ENCODE measurements at places on chromosomes 11 and 22. TPM values are rescaled to one million over a fixed set of nuclear protein-coding genes. Genes with fewer than 3 reads are reported as not detected.
A peak's percentile ranks its signal among the peaks of the same experiment; 100 is the strongest.

DNA sequence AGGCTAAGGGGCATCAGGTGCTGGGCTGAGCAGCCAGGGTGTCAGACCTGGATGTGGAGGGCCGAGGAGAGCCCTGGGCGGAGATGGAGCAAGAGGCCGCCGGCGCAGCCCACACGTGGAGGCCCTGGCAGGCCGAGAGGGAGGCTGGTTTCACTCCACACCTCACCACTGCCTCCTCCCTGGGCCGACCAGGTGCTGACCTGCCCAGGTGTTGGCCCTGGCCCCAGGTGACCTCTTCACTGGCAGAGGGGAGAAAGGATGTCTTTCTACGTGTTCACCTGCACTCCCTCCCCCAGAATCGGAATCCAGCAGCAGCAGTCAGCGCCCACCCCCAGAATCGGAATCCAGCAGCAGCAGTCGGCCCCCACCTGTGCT lies 781 bp downstream of the ANO9 start:
- DNase-seq, result no peak

- DNase-seq, result no peak
Observed at GRCh38 chr11:117685566-117685965, 111.5 kb downstream of the DSCAML1 start.

DNA sequence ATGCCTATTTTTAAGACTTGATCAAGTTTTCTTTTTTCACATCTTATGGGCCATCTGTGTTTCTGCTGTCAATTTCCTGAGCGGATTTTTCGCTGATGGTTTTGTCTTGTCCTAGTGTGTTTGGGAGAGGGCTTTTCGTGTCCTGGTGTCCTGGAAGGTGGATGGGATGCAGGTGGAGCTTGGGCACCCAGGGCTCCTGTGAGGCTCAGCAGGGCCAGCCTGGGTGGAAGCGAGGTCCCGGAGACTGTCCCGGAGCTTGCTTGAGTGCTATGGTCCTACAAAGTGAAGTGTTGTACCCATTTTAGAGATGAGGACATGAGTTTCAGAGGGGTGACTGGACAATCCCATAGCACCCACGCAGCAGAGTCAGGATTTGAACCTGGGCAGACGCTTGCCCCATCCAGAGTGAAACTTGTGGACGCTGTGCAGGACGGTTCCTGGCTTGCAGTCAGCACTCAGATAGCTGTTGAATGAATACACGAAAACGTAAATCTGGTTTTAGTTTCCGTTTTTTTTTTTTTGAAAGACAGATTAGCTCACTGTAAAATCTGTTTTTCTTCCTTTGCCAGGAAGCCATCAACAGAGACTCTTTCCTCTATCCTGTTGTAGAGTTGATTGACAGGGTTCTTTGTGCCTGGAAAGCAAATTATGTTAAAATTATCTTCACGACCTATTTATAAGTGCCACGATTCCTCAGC lies 64.1 kb downstream of the TBC1D22A start:
- no peak for DNase-seq

DNA sequence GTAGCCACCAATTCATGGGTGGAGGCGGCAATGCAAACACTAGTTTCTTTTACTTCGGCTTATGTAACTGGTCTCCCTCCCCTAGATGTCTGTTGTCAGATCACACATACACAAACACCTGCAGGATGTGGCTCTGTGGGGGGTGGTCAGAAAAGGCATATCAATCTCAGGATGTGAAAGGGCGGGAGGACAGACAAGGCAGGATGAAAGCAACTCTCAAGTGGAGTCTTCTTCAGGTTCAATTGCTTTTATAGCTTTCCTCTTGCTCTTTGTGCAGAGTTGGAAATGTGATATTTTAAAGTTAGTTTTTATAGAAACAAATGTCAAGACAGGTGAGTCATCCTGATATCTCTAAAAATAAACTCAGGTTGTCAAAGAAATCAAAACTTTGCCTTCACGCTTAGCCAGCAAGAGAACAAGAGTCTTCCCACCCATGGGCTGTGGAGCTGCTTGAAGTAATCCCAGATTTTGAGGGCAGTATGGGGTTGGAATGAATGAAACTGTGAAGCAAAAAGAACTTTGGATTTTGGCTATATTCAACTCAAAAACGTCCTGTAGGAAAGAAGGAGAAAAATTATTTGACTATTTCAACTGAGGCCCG lies 423.4 kb downstream of the GUCY1A2 start:
- DNase-seq, result no peak

DNA sequence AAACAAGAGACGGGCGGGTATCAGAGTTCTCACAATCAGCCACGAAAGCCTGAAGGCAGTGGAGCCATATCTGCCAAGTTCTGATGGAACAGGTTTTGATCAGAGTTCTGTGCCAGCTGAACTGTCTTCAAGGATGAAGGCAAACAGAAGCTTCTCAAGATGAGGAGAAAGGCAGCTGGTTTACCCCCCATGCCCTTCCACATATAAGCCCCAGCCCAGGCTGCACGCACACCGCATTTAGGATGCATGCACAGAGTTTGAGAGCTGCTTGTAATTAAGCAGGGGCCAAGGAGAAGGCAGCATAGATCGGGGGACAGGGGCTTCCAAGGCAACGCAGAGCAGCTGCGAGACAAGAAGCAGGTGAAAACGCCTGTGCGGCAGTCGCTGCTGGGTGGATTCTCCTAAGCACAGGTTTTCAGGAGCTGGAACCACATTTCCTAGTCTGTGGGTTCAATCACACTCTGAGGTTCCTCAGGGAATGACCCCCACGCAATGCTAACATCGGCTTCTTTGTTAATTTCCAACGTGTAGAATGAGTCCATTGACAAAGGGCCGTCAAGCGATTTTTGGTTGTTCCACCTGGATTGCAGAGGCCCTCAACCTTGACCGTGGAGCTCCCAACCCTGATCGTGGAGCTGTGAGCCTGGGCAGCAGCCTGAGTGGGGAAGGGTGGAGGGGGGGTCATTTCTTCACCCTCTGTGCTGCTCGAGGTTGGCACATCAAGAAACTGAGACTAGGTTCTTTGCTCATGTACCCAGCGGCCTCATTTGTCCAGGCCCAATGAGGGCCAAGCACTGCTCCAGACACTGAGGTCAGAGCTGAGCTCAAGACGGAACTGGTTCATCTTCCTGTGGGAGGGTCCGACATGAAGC lies 81.7 kb upstream of the SHISAL1 start:
- no peak for DNase-seq

- DNase-seq, result no peak
Observed at GRCh38 chr11:77127235-77127911, 673 bp upstream of the MYO7A start.

GRCh38 chr11:131766637-131767036 lies 396.2 kb downstream of the NTM start:
- DNase-seq, result no peak

GRCh38 chr11:64655941-64656601 lies 65.1 kb downstream of the SLC22A12 start:
- DNase-seq, result no peak

- no peak for DNase-seq
Observed at GRCh38 chr11:109739379-109739778, 317.4 kb downstream of the C11orf87 start.

DNA sequence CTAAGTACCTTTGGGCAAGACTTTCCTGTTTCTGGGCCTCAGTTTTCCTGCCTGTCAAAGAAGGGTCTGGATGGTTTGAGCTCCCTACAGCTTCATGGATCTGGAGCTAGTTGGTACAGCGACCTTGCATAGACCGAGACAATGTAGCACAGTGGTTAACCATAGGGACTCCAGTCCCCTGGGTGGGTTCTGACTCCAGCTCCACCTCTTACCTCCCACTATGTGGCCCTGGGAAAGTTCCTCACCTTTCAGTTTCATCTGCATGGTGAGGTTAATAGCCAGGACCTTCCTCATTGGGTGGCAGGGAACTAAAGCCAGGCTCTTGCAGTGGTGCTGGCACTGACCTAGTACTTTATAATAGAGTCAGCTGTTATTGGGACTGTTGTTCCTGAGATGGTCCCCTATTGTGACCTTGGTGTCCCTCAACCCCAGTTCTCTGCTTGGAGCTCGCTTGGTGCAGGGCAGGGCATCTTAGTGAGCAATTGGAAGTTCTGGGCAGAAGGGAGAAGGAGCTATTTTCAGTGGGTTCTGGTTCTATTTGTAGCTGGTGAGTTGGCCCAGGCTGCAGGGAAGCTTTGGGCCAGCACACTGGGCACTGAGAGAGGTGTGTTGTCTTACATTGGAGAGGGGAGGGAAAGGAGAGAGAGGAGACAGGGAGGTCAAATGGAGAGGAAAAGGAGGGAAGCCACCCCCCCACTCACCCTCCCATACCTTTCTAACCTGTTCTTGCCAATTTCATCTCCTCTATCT lies 10.7 kb upstream of the MTMR3 start:
- DNase-seq, result no peak

GRCh38 chr11:26726960-26727359 lies 5.1 kb upstream of the SLC5A12 start:
- no peak for DNase-seq

GRCh38 chr11:125063429-125064043 lies 431 bp downstream of the SLC37A2 start:
- DNase-seq, result no peak

- DNase-seq, result no peak
Observed at GRCh38 chr11:113952070-113952469, 22.8 kb upstream of the HTR3A start.

- no peak for DNase-seq
Observed at GRCh38 chr11:64318766-64319761, 1.1 kb downstream of the PRDX5 start.

- no peak for DNase-seq
Observed at GRCh38 chr22:31533374-31533773, 37.0 kb downstream of the SFI1 start.

- DNase-seq, result no peak
Observed at GRCh38 chr11:80104191-80104590, 663.4 kb upstream of the TENM4 start.

- DNase-seq, result no peak
Observed at GRCh38 chr11:59261150-59261549, 48.4 kb upstream of the MPEG1 start.

GRCh38 chr11:3129591-3130268 lies 35.4 kb downstream of the OSBPL5 start:
- no peak for DNase-seq

DNA sequence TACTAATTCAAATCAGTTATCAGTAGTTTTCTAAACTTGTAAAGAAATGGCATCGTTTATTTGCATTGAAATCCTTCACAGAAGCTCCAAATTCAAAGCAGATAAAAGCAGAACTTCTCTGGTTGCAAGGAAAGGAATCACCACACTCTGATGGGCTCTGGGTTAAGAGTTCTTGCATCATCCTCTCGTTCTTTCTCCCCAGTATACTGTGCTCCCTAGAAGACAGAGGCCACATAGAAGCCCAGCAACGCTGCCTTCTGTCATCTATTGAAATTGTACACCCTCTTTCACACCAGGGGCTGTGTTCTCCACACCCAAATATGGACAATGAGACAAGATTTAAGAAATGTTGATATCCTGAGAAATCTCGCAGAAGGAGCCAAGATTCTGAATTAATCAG lies 29.3 kb downstream of the FAT3 start:
- DNase-seq, result no peak

- DNase-seq, result no peak
Observed at GRCh38 chr11:64712430-64713015, 10.5 kb downstream of the NRXN2 start.

GRCh38 chr11:93857413-93858120 lies 7.1 kb upstream of the VSTM5 start:
- DNase-seq, result no peak

- no peak for DNase-seq
Observed at GRCh38 chr11:69842746-69843528, 23.7 kb upstream of the FGF3 start.

GRCh38 chr11:68118706-68119448 lies 2.3 kb downstream of the CHKA start:
- DNase-seq, result no peak

DNA sequence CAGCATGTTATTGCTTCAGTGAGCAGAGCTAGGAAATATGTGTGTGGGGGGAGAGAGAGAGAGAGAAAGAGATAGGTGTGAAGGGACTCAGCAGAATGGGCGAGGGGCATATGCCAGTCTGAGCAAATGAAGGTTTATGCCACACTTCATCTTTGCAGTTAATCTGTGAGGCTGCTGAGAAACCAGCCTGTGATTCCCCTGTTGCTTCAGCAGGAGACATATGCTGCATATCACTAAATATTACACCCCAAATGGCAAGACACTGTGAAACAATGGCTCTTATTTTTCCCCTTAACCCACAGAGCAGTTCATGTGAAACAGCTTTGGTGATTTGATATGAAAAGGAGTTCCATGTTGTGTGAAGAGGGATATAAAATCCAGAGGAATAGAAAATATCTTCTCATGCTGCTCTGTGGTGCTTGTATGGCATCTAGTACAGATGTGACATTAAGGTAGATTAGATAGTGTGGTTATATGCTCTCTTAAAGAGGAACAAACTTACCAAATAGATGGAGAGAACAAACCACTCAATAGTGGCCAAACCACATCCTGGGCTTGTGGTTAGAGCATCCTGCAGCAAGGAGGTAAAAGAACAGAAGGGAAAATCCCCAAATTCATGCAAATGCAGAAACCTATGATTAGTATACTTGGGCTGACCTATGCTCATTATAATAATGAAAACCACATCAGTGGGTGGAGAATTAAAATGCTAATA lies 864.2 kb downstream of the FAM181B start:
- peak; percentile 12 for DNase-seq

- no peak for DNase-seq
Observed at GRCh38 chr22:43443152-43443471, 31.3 kb downstream of the MPPED1 start.

DNA sequence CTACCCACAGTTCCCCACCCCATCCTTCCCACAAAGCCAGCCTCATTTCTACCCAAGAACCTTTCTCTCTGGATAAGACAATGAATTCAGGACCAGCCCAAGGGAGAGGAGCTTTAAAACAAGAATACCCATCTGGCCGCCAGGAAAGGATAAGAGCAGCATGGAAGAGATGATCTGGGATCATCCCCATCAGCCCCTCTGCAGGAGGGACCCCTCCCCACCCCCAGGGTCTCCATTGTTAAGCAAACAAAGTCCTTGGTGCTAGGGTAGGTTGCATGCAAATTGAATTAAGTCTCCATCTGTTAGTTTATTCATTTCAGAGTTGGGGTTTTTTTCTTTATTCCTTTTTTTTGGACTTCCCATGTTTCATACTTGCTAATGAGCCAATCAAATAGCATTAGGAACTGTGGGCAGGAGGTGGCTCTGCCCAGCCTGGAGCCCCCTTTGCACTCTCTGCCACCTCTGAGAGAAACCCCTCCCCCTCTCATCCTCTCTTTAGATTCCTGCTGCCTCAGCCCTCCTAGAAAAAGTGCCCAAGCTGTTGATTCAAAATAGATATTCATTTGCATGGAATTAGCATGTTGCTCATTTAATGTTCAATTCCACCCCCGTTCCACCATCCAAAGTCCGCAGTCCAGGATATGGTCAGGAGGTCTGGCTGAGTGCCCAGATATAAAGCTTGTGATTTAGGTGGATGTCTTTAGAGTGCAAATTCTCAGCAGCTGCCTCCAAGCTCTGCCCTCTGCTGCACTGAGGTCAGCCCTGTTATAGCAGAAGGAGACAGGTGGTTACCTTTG lies 138.5 kb upstream of the NCAM1 start:
- DNase-seq, result no peak

The OOSP2 gene
- total RNA-seq, result not detected

The LMNTD2 gene
- 4.7 TPM for total RNA-seq

The CSKMT gene
- 4.0 TPM for total RNA-seq

The OR5T3 gene
- total RNA-seq, result not detected

The DCPS gene
- total RNA-seq, result 15.8 TPM

The OR2AG1 gene
- not detected for total RNA-seq

The OR51B4 gene
- not detected for total RNA-seq

The NCAM1 gene
- 16.5 TPM for total RNA-seq

The PHETA2 gene
- total RNA-seq, result 8.7 TPM

The APLNR gene
- not detected for total RNA-seq

The OR52K1 gene
- total RNA-seq, result not detected

All from kidney epithelial cell (primary cell).